ENCODE measurements at places on chromosomes 2 and 18.

GRCh38 chr2:121969766-121970639 lies 214.6 kb downstream of the TSN start:
- DNase-seq, result no peak

- DNase-seq, result no peak
Measured at GRCh38 chr2:227616631-227617030, 667 bp upstream of the SCYGR4 start.

GRCh38 chr2:64601785-64602391 lies 51.8 kb downstream of the SERTAD2 start:
- no peak for DNase-seq

DNA sequence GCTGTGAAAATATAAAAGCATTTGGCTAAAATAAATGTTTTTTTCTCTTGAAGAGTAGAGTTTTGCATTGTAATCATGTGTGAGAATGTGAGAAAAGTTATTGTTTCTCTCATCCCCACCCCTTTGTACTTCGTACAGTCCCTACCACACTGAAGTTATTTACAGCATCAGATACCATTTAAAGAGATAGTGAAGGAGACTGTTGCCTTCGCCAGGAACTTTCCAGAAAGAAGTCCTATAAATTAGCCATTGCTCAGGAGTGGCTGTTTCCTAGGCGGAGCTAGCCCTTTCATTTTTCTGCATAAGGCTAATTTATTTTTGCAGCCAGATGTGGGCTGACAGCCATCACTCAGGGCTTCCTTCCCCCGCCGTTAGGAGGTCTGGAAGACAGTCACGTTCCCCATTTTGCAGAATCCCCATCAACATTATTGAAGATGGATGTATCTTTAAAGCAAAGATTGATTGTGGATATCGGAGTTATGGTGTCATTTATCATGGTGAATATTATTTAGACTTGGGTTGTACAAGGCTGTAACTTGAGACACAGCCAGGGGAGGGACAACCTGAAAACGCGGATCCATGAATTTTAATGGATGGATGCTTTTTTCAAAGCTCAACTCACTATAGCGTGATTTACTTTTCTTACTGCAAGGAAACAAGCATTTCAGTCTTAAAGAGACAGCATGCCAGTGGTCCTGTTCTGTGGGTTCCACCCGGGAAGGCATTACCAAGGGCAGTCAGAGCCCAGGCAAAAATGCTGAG lies 17.1 kb downstream of the TSHZ1 start:
- DNase-seq, result no peak

DNA sequence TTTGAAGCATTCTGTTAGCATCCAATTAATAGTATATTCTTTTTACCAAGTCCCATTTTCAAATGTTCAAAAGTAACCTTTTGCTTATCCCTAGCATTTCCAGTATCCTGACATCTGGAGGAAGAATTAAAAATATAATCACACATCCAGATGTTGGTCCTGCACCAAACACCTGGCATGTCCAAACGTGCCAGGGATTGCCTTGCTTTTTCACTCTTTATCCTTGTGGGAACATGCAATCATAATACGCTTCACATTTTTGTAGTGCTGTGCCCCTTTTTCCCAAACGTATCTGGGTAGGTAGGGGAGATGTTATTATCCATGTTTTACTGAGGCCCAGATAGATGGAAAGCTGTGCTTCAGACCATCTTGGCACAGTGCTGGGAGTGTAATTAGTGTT lies 133.0 kb downstream of the TPGS2 start:
- no peak for DNase-seq

- no peak for DNase-seq
Measured at GRCh38 chr2:175371378-175371777, 189.9 kb upstream of the ATP5MC3 start.

DNA sequence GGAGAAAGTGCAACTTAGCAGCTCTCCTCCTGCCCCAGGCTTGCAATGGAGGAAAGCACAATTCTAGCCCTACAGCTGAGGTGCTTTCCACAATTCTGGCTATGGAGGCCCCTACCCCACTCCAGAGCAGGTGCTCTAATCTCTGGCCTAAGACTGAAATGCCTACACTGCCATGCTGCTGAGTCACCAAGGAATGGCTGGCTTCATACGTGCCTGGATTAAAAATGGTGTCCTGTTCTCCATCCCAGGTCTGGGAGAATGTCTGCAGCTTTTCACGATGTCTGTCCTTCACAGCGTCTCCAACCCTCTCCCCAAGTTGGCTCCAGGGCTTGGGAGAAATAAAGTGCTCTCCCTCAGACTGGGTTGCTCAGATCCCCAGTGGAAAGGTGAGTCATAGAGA lies 48.5 kb downstream of the MBOAT2 start:
- DNase-seq, result no peak

GRCh38 chr2:130798472-130799218 lies 38.1 kb upstream of the ARHGEF4 start:
- DNase-seq, result no peak

Data from GM06990 (cell line).